ENCODE measurements at places on chromosomes 12 and 14. TPM values are rescaled to one million over a fixed set of nuclear protein-coding genes. Genes with fewer than 3 reads are reported as not detected.

PARPBP gene
- 4.9 TPM for total RNA-seq

PTGR2 gene
- 4.4 TPM for total RNA-seq

OTUB2 gene
- total RNA-seq = 0.85 TPM

PTGDR gene
- under 0.01 TPM for total RNA-seq

TMEM30B gene
- total RNA-seq = 0.14 TPM

BCL2L14 gene
- not detected for total RNA-seq

All from smooth muscle cell of bladder (primary cell).